ENCODE measurements at places on chromosomes 6 and 20. TPM values are rescaled to one million over a fixed set of nuclear protein-coding genes. Genes with fewer than 3 reads are reported as not detected.

- H3K36me3 ChIP-seq: no peaks in the 10 kb centered on the region
- no peak overlapping the region for H3K27ac ChIP-seq
- no peak for DNase-seq
- no peaks in the 10 kb centered on the region for H3K4me1 ChIP-seq
- H3K27me3 ChIP-seq: no peaks in the 10 kb centered on the region
- no peak overlapping the region for H3K4me3 ChIP-seq
Measured at GRCh38 chr6:78526432-78526831, 340.9 kb upstream of the IRAK1BP1 start.

- no peak for DNase-seq
- H3K4me3 ChIP-seq: no peak overlapping the region
- H3K27ac ChIP-seq: no peak overlapping the region
- no peaks in the 10 kb centered on the region for H3K27me3 ChIP-seq
- peaks cover 8% of the 10 kb centered on the region for H3K4me1 ChIP-seq
- no peaks in the 10 kb centered on the region for H3K36me3 ChIP-seq
Measured at GRCh38 chr6:11754625-11755271, 23.9 kb downstream of the ADTRP start.

DNA sequence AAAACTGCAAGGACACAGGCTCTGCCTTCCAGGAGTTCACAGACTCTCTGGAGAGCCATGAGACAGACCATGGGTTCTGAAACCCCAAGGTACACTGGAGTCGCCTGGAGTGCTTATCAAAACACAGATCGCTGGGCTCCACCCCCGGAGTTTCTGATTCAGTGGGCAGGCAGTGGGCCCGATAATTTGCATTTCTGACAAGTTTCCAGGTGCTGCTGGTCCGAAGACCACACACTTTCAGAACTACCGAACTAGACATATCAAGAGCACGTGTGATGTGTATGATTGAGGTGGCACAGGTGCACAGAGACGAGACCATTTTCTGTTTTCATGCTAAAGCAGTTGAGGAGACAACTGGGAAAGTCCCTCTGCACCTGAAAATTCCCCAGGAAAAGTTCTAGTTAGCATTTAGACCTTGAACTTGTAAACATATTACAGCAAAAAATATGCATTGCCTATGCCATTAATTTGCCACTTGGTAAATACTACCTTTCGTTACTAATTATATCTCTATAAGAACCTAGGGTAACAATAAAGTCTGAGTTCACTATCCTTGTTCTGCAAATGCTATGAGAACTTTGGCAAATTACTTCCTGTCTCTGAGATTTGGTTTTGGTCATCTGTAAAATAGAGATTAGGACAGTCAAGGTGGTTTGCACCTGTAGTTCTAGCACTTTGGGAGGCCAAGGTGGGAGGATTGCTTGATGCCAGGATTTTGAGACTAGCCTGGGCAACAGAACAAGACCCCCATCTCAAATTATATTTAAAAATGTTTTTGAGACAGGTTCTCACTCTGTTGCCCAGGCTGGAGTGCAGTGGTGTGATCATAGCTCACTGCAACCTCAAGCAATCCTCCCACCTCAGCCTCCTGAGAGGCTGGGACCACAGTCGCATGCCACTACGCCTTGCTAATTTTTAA lies 14.3 kb upstream of the PIM1 start:
- H3K27me3 ChIP-seq: no peaks in the 10 kb centered on the region
- no peak for DNase-seq
- no peak overlapping the region for H3K4me3 ChIP-seq
- no peaks in the 10 kb centered on the region for H3K36me3 ChIP-seq

GRCh38 chr20:44496976-44497375 lies 21.3 kb downstream of the TTPAL start:
- no peaks in the 10 kb centered on the region for H3K27me3 ChIP-seq
- DNase-seq: no peak
- no peak overlapping the region for H3K4me3 ChIP-seq
- peak overlapping the region; percentile 83 for H3K27ac ChIP-seq
- peaks cover 9% of the 10 kb centered on the region for H3K4me1 ChIP-seq

GRCh38 chr20:10790013-10790412 lies 116.2 kb upstream of the JAG1 start:
- no peaks in the 10 kb centered on the region for H3K36me3 ChIP-seq
- peaks cover 3% of the 10 kb centered on the region for H3K27me3 ChIP-seq
- H3K4me3 ChIP-seq: no peak overlapping the region
- peaks cover 2% of the 10 kb centered on the region for H3K4me1 ChIP-seq

- H3K4me3 ChIP-seq: no peak overlapping the region
- no peaks in the 10 kb centered on the region for H3K4me1 ChIP-seq
- DNase-seq: no peak
- no peak overlapping the region for H3K27ac ChIP-seq
Measured at GRCh38 chr6:20159781-20160540, 52.3 kb downstream of the MBOAT1 start.

GRCh38 chr6:143647732-143648131 lies 30.0 kb upstream of the PHACTR2 start:
- H3K36me3 ChIP-seq: no peaks in the 10 kb centered on the region
- no peak overlapping the region for H3K27ac ChIP-seq
- no peaks in the 10 kb centered on the region for H3K27me3 ChIP-seq
- H3K4me3 ChIP-seq: no peak overlapping the region

GRCh38 chr6:79902046-79902445 lies 45.3 kb downstream of the ELOVL4 start:
- H3K27me3 ChIP-seq: peaks cover 4% of the 10 kb centered on the region
- H3K4me1 ChIP-seq: no peaks in the 10 kb centered on the region
- no peak for DNase-seq
- no peak overlapping the region for H3K4me3 ChIP-seq
- H3K27ac ChIP-seq: no peak overlapping the region

DNA sequence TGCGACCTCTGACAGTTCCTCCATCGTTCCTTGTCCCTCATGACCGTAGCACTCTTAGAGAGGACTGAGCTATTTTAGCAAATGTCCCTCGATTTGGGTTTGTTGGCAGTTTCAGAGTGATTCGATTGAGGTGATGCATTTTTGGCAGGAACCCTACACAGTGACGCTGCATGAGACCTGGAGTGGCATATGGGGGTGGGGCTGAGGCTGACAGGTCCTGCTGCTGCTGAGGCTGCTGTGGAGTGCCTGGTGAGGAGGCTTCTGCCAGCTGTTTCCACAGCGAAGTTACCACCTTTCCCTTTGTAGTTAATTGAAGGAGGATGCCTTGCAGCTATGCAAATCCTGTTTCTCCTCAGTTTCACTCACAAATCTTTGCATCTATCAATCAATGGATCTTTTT lies 19.8 kb downstream of the PXDC1 start:
- no peak overlapping the region for H3K4me3 ChIP-seq
- no peak for DNase-seq
- H3K27me3 ChIP-seq: peaks cover 17% of the 10 kb centered on the region
- H3K36me3 ChIP-seq: no peaks in the 10 kb centered on the region

DNA sequence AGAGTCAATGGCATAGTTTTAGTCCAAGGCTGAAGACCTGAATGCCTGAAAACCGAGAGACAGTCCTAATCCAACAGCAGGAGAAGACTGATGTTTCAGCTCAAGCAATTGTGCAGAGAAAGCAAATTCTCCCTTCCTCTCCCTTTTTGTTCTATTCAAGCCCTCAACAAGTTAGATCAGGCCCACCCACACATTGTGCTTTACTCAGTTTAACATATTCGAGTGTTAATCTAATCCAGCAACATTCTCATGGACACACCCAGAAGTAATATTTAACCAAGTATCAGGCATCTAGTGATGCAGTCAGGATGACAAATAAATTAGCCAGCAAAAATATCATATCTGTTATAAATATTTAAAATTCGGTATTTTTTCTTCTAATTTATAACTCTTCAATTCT lies 261.1 kb downstream of the HDGFL1 start:
- H3K27me3 ChIP-seq: no peaks in the 10 kb centered on the region
- H3K36me3 ChIP-seq: no peaks in the 10 kb centered on the region
- no peaks in the 10 kb centered on the region for H3K4me1 ChIP-seq
- H3K27ac ChIP-seq: no peak overlapping the region
- H3K4me3 ChIP-seq: no peak overlapping the region

GRCh38 chr20:50636601-50637540 lies 54.5 kb downstream of the RIPOR3 start:
- no peaks in the 10 kb centered on the region for H3K27me3 ChIP-seq
- H3K4me1 ChIP-seq: peaks cover 1% of the 10 kb centered on the region
- DNase-seq: no peak
- H3K4me3 ChIP-seq: no peak overlapping the region
- H3K36me3 ChIP-seq: no peaks in the 10 kb centered on the region

Gene NOTCH4
- polyA plus RNA-seq: 0.28 TPM

Gene LAMA2
- not detected for polyA plus RNA-seq

Gene KCNB1
- not detected for polyA plus RNA-seq

Gene SIRPD
- polyA plus RNA-seq: 0.22 TPM

Gene CFB
- polyA plus RNA-seq: not detected

Gene GSTA1
- polyA plus RNA-seq: not detected
